Stimulated activated CD4-positive, alpha-beta T cell treated with anti-CD3 and anti-CD28 coated beads, Interleukin-2, amount 100 ng/mL, for 4 hours (primary cell): ENCODE measurements at places on chromosomes 2 and 18.

- no peak for DNase-seq
These were observed 22.6 kb upstream of the TTL start for GRCh38 chr2:112459372-112459771.

DNA sequence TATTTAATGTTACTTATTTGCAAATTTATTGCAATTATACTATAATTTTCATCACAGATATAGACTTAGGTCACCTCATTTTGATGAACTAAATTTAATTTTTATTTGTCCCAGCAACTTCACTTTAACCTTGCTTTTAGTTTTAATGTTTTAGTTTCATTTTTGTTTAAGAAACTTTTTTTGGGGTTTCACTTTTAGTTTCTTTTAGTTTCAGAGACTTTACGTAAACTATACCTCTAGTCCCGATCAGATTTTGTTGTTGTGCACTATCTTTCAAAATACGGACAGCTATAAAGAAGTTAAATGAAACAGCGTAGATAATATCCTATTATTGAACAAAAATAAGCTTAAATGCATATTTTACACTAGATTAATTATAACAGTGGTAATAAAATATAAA, 460.5 kb downstream of the ERBB4 start:
- no peak for DNase-seq

DNA sequence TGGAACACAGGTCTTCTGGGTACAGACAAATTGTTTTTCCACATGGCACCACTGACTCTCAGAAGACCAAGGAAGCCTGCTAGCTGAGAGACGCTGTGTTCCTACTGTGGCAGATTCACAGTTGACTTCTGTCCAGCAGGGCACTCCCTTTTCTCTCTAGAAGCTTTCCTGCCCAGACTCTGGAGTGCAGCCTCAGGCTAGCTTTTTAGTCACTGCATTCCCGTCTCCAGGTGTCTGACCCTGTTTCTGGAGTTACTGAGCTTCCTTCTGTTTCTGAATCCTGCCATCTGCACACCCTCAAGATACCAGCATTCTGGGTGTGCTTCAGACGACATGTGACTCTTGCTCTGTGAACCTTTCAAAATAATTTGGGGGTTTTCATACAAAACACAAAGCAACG, 125.1 kb downstream of the TMEM200C start:
- no peak for DNase-seq

DNA sequence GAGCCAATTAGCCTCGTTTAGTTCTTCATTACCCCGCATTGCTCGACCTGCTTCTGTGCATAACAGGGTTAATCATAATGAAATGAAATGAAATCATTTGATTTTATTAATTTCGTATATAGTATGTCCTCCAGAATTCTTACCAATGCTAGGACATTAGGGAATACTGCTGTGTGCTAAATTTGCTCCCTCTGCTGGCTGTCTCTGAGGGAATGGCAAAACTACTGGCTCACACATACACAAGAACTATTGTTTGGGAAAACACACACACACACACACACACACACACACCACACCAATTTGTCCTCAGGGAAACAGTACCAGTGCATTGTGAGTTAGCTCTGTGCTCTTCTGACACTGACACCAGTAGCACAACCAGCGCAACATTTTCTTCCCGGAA, 273.3 kb upstream of the TCF4 start:
- DNase-seq = no peak

- no peak for DNase-seq
These were observed 34.7 kb downstream of the TPO start for GRCh38 chr2:1448009-1448408.

DNA sequence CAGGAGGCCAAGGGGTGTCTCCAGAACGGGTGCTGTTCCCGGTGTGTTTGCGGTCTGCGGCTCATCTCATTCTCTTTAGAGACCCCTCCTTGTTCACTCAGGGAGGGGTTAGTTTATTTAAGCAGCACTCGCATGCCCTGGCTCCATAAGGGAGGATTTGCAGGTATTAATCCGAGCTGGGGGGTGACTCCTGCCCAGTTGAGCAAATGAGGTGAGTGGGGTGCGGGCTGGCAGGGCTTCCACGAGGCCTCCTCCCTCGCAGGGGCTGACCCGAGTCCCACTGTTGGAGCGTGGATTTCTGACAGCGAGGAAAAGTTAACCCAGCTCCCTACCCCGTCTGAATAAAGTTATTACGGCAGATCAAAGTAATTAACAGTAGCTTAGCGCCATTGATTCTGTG, 371.8 kb upstream of the SALL3 start:
- no peak for DNase-seq

DNA sequence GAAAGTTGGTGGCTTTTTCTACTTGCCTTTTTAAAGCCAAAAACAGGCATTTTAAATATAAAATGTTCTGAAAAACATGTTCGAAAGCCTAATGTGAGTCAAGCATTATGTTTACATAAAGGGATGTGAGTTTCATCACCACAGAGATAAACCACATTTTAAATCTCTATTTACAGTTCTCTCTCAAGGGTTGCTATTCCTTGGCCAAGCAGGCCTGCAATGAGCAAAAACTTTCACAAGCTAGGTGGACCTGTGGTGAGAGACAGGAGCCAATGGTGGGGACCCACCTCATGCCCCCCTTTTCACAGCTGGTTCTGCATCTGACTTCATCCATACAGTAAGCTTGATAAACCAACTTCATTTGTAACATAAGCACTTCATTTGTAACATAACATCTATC, 65.1 kb downstream of the CUL3 start:
- DNase-seq = no peak

GRCh38 chr18:3248062-3248657, 559 bp downstream of the MYL12A start:
- DNase-seq = no peak

DNA sequence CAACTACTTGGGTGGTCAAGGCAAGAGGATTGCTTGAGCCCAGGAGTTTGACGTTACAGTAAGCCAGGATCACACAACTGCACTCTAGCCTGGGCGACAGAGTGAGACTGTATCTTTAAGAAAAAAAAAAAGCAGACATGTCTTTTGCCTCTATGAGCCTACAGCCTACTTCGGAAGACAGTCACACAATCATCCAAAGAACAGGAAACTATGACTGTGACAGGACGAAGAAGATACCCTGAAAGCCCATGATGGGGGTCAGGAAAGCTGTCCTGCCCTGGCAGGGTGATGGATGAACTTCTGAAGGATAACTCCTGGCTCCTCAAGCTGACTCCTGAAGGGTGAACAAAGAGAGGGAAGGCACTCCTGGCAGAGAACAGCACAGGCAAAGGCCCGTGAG, 251.7 kb upstream of the SIX2 start:
- no peak for DNase-seq

DNA sequence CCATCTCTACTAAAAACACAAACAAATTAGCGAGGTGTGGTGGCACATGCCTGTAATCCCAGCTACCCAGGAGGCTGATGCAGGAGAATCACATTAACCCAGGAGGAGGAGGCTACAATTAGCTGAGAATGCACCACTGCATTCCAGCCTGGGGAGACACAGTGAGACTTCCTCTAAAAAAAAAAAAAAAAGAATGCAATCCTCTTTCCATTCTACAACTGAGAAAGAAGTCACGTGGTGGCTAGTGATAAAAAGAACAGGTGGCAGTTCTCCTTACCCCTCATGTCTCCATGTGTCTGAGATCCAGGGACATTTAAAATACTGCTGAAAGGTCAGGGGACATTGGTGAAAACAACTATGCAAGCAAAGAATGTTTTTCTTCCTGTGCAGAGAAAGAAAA, 24.4 kb upstream of the GPR39 start:
- DNase-seq = no peak

DNA sequence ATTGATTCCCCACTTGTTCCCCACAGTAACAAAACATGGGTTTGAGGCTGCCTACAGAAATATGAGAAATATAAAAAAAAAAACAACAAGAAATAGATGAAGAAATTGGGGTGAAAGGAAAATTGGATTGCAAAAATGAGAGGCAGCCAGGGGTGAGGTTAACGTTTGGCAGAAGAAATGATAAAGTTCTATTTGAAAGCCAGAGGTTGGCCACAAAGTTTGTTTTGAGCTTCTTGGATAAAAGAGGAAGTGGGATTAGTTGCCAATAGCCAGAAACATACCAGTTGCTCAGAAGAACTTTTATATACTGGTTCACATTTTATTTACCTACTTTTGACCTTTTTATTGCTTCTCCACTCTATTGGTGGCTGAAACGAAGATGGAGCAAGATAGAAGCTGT, 67.5 kb downstream of the FASTKD2 start:
- DNase-seq = no peak

- no peak for DNase-seq
These were observed 567.1 kb upstream of the POU3F3 start for GRCh38 chr2:104286841-104287240.

GRCh38 chr2:70663411-70663810, 104.6 kb downstream of the ADD2 start:
- DNase-seq = no peak

DNA sequence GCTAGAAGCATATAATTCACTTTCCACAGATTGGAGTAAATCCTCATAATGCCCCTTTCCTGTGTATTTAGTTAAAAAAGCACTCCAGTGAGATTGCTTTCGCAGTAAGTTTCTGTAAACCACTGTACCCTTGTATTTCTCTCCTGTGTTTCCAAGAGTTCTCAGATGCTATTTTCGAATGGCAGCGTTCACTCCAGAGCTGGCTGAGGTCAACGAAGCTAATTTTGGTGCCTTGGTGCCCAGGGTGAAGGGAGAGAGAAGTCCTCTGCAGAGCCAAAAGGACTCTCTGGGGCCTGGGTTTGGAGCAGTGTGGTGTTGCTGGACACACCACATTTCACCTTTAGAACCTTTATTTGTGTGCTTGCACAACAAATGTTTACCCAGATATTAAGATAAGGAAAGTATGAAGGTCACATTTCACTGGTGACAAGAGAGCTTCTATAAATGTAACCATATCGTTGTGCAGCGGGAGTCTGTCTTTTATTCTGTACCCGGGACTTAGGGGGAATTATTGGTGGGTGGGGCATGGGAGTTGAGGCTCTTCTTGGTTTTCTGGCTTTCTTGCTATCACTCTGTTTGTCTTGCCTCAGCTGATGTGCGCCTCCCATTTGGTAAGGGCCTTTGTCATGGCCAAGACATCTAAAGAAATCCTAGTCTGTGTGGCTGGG, 9.9 kb downstream of the EPAS1 start:
- DNase-seq = no peak

DNA sequence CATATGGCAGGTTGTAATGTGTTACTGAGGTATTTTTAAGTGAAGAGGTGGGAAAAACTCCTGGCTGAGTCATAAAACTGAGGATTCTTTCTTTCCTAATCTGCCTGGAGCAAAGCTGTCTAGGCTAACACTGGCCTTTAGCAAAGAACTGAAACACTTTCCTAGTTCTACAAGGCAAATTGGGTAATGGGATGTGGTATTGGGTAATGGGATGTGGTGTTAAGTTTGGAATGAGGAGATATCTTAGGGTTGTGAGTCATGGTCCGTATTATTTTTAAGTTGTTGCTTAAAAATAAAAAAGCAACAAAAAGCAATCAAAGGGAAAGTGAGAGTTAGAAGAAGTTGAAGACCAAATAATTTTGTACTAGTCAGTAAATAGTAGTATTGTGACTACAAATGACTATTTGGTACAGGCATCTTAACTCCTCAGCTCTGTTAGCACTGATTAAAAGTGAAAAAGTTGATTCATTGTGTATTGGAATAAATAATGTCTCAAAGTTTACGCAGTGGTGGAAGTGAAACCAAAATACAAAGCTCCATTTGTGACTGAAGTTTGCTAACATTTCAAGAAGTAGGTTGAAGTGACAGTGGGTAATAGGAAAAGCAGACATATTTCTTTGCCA, 216.8 kb downstream of the CAMKMT start:
- no peak for DNase-seq
